H54 (cell line): ENCODE measurements at places on chromosomes 6 and 20.
A peak's percentile ranks its signal among the peaks of the same experiment; 100 is the strongest.

- DNase-seq: no peak
Measured at GRCh38 chr6:37507690-37508421, 8.2 kb upstream of the CCDC167 start.

- peak; percentile 3 for DNase-seq
Measured at GRCh38 chr6:131199568-131200272, 64.5 kb downstream of the AKAP7 start.

DNA sequence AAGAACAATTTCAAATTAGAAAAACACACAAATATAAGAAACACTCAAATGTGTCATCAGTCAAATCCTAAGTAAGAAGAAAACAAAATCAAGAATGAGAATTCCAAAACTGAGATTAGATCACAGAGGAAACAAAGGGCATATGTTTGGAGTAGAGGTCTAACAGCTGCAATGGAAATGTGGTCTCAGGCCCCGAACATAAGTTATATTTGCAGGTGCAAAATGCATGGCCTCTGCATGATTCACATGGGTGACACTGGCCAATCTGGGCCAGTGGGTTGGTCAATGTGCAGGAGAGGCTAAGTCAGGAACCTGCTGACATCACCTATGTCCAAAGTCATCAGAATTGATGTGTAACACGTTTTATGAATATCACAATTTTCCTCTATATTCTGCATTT is 108.5 kb upstream of the MAP7 start:
- no peak for DNase-seq

- DNase-seq: no peak
Measured at GRCh38 chr6:77072694-77073409, 390.4 kb downstream of the HTR1B start.

- DNase-seq: no peak
Measured at GRCh38 chr6:33481192-33481591, 26.8 kb downstream of the ZBTB9 start.

DNA sequence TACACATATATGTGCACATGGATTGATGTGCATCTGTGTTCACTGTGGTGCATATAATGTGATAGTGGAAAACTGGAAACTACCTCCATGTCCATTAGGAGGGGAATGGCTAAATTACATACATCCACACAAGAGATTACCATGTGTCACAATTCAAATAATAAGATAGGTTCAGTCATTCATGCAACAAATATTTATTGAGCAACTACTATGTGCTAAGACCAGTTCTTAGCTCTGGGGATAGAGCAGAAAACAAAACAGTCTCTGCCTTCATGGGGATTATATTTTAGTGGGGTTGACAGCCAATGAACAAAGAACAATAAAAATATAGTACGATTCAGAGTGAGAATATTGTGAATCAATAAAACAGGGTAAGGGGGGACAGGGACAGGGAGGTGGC is 61.7 kb upstream of the PTGIS start:
- DNase-seq: no peak

DNA sequence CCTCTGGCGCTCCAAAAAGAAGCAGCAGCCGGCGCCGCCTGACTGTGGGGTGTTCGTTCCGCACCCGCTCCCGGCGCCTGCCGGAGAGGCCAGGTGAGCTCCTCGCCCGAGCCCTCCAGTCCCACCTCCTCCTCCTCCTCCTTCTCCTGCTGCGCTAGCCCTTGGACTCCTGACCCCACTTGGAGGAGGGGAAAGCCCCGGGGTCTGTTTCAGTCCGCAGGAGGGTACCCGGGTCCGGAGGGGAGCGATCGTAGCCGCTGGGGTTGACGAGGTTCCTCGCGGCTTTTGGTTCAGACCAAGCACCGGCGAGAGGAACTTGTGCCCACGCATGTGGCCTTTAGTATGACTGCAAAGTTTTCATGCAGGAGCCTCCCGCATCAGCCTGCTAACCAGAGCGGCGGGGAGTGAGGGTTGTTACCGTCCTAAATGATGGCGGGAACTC is 493 bp downstream of the CRYBG1 start:
- DNase-seq: no peak

DNA sequence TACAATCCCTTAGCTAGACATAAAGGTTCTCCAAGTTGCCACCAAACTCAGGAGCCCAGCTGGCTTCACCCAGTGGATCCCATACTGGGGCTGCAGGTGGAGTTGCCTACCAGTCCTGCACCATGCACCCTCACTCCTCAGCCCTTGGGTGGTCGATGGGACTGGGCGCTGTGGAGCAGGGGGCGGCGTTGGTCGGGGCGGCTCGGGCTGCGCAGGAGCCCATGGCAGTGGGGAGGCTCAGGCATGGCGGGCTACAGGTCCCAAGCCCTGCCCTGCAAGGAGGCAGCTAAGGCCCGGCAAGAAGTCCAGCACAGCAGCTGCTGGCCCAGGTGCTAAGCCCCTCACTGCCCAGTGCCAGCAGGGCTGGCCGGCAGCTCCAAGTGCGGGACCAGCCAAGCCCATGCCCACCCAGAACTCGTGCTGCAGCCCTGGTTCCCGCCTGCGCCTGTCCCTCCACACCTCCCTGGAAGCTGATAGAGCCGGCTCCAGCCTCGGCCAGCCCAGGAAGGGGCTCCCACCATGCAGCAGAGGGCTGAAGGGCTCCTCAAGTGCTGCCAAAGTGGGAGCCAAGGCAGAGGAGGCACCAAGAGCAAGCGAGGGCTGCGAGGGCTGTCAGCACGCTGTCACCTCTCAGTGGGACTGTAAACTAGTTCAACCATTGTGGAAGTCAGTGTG is 912.1 kb downstream of the PHF3 start:
- no peak for DNase-seq

GRCh38 chr6:150322466-150322871 is 46.3 kb upstream of the IYD start:
- DNase-seq: no peak

GRCh38 chr6:7219310-7219709 is 93.7 kb downstream of the SSR1 start:
- DNase-seq: peak; percentile 53

GRCh38 chr6:38352636-38353035 is 287.1 kb downstream of the BTBD9 start:
- DNase-seq: no peak

- no peak for DNase-seq
Measured at GRCh38 chr6:63709148-63709547, 73.5 kb downstream of the PHF3 start.

GRCh38 chr6:159682295-159682694 is 10.7 kb downstream of the SOD2 start:
- DNase-seq: no peak

DNA sequence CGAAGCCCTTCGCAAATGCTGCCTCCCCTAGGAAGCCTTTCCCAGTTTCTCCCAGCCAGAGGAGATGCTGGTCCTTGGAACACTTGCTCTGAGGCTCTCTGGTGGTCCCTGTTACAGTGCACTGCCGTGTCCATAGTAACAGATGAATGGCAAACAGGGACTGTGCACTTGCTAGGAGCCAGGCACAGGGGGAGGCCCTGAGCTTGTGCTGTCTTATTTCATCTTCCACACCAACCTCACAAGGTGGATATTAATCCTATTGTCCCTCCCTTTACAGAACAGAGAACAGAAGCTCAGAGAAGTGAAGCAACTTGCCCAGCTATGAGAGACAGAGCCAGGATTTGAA is 19.0 kb downstream of the SRC start:
- no peak for DNase-seq

- DNase-seq: no peak
Measured at GRCh38 chr6:154197196-154197860, 158.3 kb downstream of the OPRM1 start.

GRCh38 chr6:121436274-121436857 is 920 bp downstream of the GJA1 start:
- DNase-seq: no peak

- no peak for DNase-seq
Measured at GRCh38 chr6:26300359-26300758, 64.6 kb upstream of the BTN3A2 start.

GRCh38 chr6:85049282-85049681 is 284.9 kb upstream of the TBX18 start:
- DNase-seq: no peak

DNA sequence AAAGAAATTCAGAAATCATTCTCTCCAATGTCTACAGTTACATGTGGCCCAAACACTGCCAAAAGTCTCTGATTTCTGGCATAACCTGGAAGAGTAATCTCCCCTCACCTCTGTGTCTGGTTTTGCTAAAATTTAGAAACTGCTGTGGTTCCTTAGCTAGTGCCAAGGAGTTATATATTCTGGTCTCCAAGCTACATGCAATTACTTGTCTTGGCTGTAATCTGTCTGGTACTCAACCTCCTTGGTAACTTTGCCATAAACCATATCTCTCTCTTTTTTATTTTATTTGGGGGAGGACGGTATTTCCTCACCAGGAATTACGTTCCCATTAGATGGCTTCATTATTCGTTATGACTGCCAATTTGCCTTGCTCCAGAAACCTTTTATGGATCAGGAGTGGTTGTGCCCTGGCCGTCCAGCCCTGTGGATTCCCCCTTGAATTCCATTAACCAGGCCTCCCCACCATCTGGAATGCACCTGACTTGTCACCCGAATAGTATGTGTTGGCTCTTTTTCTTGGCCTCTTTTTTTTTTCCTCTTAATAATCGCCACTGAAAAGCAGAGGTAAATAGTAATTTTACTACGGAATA is 400.0 kb downstream of the CD83 start:
- DNase-seq: no peak

GRCh38 chr20:51579137-51579536 is 36.6 kb upstream of the NFATC2 start:
- peak; percentile 89 for DNase-seq

DNA sequence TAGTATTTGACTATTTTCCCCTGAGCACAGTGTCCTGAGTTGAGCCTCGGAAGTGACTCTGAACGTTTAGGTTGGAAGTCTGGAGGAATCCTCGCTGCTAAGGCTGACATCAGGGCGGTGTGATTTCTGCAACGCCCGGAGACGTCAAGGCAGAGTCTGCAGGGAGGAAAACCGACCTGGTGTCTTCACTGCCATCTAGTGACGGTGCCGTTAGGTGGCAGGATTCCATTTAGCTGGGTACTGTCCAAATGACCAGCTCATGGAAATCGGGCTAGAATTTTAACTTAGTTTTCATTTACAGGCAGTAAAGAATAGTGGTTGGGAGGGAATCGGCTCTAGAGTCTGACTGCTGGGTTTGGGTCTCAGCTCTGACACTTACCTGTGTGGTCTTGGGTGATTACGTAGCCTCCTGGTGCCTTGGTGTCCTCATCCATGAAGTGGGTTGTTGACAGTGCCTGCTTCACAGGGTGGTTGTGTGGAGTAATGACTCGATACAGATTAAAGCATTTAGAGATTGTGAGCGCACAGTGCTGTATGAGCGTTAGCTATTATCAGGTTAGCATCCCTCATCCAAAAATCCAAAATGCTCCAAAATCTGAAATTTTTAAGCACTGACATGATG is 35.0 kb downstream of the FOXF2 start:
- peak; percentile 53 for DNase-seq

- DNase-seq: no peak
Measured at GRCh38 chr6:95501032-95501904, 76.1 kb upstream of the MANEA start.

DNA sequence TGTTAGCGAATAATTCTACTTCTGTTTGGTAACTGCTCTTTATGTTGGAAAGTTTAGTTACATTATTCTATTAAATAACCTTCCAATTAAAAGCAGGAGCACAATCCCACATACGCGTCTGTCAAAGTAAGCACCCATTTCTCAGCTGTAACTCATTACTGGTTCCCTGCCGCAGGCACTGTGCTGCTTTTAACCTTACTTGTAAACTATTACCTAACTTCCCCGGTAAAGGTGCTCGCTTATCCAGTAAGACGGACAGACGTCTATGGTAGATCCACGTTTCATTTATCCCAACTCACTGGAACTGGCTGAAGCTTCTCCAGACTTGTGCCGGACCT is 529 bp upstream of the ENPP4 start:
- no peak for DNase-seq

- no peak for DNase-seq
Measured at GRCh38 chr6:41002168-41002567, 36.9 kb downstream of the UNC5CL start.

GRCh38 chr20:48828734-48829460 is 1.1 kb upstream of the PREX1 start:
- no peak for DNase-seq

- no peak for DNase-seq
Measured at GRCh38 chr6:13261464-13261994, 66.8 kb downstream of the TBC1D7 start.

DNA sequence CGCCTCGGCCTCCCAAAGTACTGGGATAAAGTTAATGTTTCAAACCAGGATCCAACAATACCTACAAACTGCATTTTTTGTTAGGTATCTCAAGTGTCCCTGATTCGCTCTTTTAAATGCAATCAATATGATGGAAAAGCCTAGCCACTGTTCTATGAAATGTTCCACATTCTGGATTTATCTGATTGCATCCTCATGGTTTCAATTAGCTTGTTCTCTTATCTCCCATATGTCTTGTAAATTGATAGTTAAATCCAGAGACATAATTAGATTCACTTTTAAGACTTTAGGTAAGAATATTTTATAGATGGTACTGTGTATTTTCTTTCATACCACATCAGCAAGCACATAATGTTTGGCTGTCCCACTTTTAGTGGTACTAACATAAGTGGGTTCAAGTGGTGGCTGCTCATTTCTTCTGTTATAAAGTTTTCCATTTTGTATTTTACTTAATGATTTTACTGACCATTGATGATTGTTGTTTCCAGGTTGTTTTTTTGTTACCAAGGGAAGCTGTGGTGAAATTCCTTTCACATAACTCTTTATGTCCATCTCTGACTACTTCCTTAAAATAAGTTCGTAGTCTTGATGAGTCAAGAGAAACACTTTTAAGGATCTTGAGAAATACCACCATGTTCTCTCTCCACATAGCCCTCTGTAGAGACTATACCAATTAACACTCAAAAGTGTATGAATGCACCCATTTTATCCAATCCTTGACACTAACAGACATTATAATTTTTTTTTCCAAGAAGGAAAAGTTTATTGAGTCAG is 40.5 kb downstream of the RNGTT start:
- no peak for DNase-seq

DNA sequence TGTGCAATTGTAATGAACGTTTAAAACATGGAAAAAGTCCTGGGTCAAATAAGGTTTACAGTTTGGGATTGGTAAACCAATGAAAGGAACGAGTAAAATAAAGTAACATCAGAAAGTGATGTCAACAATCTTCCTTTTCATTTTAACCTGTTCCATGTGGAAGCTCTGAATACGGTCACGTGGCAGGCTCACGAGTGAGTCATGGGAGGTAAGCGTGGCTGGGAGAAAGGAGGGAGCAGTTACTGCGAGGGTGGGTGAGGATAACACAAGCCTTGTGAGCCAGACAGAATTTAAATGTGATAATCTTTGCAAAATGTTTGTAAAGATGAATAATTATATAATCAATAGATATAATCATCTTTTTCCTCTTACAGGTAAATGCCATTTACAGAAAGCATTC is 171.3 kb upstream of the HDAC2 start:
- no peak for DNase-seq

GRCh38 chr6:122381494-122382265 is 17.8 kb upstream of the HSF2 start:
- no peak for DNase-seq

DNA sequence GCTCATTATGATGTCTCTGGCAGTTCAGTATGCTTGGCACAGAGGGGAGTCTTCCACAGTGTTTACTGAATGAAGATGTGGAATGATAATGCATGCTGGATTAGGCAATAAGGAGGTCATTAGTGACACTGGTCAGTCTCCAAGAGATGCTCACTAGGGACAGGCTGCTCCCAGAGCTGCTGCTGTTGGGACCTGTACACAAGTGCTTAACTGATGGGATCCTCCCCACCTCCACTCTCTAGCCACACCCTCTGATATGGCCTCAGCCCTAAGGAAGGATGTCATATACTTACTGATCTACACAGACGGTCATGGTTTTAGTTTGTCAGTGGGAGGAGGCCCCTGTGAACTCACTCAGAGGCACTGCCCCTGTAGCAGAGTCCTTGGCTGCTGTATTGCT is 73.4 kb downstream of the MYB start:
- DNase-seq: no peak
